ENCODE measurements at places on chromosomes 3 and 15.

- DNase-seq = no peak
Observed at GRCh38 chr15:86193716-86194380, 114.2 kb downstream of the AGBL1 start.

DNA sequence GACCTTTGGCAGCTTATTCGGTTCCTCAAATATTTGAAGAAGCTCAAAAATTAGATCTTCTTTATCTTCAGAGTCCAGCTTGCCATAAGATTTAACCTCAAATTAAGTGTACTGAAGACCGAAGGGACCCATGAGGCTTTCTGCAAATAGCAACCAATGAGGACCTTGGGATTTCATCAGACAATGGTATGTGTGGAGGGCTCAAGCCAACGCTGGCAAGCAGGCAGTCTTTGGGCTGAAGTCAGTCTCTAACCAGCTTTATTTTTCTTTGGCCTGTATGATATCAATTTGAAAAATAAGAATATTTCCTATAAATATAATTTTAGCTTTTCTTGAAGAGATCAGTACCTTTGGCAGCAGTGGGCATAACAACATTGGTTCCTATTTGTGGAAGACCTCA lies 692.7 kb downstream of the MCTP2 start:
- DNase-seq = no peak

GRCh38 chr15:69921626-69922619 lies 175.8 kb downstream of the TLE3 start:
- DNase-seq = no peak

DNA sequence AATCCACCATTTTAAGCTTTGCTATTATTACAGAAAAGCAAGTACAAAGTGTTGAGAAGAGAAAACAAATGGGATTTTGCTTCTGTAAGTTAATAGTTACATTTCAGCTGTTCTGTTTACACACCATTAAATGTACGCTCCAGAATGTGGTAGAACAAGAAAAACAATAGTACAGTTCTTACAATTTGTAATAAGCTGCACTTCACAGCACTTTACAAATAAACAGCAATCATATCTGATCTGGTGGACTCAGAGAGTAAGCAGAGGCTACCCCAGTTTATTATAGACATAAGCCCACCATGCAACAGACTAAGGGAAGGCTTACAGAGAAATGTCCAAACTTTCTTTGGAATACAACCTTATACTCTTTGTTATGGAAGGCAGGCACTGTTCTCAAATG lies 126.4 kb downstream of the OXSM start:
- no peak for DNase-seq

GRCh38 chr3:188649521-188649920 lies 495.6 kb downstream of the LPP start:
- peak; percentile 32 for DNase-seq

- DNase-seq = peak; percentile 46
Observed at GRCh38 chr3:52108302-52109232, 45.7 kb downstream of the POC1A start.

DNA sequence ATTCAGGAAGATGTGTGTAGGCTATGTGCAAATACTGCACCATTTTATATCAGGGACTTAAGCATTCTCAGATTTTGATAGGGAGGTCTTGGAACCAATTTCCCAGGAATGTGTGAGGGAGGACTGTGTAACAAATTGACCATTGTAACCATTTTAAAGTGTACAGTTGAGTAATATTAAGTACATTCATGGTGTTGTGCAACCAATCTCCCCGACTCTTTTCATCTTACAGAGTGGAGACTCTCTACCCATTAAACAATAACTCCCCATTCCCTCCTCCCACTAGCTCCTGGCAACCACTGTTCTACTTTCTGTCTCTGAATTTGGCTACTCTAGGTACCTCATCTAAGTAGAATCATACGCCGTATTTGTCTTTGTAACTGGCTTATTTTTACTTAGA lies 5.1 kb downstream of the RCN2 start:
- DNase-seq = no peak

GRCh38 chr15:34304613-34305012 lies 33.0 kb downstream of the SLC12A6 start:
- no peak for DNase-seq
